ENCODE measurements at places on chromosomes 3 and 15.
A peak's percentile ranks its signal among the peaks of the same experiment; 100 is the strongest.

DNA sequence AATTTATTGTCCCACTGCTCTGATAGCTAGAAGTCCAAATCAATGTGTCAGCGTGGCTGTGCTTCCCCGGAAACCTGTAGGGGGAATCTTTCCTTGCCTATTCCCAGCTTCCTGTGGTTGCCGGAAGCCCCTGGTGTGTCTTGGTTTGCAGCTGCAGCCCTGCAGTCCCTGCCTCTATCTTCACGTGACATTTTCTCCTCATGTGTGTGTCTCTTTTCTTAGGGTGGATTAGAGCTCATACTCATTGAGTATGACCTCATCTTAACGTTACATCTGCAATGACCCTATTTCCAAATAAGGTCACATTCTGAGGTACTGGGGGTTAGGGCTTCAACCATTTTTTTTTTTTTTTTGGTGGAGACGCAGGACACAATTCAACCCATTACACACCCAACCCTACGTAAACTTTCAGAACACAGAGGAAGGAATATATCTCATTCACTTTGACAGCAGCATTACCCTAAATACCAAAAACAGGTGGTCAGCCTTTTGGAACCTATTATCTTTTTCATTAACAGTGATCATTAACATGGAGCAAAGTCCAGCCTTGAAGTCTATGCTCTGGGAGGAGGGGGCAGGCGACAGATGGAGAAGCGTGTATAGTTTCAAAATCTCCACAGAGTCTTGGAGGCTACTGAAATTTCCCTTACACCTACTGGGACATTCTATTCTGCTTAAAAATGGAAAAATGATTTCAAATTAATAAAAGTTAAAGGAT lies 88.6 kb downstream of the RYK start:
- no peak for DNase-seq

- DNase-seq = no peak
Observed at GRCh38 chr15:93164409-93164808, 75.4 kb upstream of the RGMA start.

- DNase-seq = no peak
Observed at GRCh38 chr15:101013769-101014675, 94.9 kb downstream of the LRRK1 start.

DNA sequence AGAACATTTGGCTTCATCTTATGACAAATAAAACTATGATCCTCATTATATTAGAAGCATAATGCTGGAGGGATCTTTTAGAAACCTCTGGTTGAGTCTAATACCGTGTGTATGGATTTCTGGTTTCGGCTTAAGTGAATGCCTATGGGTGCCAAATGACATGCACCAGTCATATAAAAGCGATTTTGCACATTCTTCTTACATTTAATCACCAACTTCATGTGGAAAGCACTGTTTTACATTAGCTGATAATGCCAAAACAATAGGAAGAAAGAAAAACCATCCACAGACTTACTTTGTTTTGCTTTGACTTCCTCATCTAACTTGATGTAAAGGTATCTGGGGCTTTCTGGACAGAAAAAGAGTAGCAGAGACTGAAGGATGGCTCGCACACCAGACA lies 20.9 kb downstream of the SLC2A2 start:
- no peak for DNase-seq

GRCh38 chr3:117916839-117917238 lies 1117.8 kb downstream of the IGSF11 start:
- no peak for DNase-seq

DNA sequence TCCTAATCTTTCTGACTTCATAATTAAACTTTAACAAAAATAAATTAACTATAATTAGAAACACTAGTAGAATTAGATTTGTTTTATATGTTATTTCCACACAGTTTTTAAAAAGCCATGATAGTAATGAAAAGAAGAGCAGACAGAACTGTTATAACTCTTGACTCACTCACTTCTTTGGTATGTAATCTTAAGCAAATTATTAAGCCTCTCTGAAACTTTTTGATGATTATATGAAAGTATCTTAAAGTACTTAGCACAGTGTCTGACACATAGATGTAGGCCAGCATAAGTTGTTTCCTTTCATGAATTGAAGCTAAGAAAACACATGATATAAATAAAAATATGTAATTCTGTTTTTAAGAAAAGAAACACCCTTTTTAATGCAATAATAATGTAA lies 123.6 kb upstream of the MLF1 start:
- no peak for DNase-seq

GRCh38 chr3:10558736-10559135 lies 53.4 kb upstream of the ATP2B2 start:
- no peak for DNase-seq

DNA sequence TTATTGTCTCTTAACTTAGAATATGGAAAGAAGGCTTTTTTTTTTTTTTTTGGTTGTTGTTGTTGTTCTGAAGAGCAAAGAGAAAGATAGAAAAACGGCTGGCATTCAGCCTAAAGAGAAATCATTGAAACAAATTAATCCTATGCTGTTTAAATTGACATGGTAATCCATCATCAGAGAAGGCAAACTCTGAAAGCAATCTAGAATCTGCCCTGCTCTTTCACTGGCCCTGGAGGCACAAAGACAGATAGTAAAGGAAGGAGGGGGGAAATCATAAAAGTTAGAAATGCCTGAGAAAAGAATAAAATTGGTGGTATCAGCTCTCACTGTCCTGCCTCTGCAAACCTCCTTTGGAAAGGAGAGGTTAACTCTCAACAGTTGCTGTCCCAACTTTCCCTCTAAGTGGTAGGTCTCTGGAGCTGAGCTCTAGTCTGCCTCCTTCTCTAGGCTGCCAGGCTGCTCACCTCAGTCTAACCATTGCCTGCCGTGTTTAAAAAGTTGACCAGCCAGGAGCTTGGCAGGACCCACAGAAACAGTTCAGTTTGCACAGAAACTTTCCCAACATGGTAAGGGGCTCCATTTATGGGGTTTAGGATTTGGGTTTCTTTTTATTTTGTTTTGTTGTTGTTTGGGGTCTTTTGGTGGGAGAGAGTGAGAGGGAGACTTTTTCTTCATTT lies 13.4 kb upstream of the NR2F2 start:
- DNase-seq = no peak

DNA sequence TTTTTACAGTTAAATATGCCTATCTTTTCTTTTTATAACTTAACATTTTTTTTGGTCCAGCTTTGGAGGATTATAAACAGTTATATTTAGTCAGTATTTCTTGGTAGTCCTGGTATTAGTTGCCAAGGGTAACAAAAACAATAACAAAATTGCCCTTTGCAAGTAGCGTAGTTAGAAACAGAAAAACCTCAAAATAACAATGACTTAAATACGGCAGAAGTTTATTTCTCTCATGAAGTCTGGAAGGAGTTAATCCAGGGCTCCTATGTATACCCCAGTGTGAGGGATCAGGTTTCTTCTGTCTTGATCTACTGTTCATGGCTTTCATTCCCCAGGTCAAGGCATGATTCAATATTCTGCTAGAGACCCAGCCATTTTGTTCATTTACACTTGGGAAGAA lies 14.1 kb upstream of the MYH15 start:
- DNase-seq = no peak

DNA sequence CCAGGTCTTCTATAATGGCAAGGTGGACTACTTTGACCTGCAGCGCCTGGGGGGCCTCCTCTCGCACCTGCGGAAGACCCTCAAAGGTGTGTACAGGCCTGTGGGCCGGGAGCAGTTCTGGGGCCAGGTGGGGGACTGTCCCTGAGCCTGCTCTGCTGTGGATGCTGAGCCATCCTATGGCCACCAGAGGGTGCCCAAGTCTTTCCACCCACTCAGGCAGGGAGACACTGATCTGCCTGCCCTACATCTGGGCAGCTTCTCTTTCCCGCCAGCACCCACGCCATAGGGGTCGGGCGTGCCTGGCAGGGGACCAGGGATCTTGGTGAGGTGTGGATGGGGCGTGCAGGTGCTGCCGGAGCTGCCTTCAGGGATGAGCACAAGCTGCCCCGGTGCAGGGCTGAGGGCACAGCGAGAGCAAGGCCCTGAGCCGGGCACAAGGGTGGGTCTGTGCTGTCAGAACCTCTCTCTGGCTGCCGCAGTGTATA lies 14.1 kb downstream of the RNF123 start:
- no peak for DNase-seq

DNA sequence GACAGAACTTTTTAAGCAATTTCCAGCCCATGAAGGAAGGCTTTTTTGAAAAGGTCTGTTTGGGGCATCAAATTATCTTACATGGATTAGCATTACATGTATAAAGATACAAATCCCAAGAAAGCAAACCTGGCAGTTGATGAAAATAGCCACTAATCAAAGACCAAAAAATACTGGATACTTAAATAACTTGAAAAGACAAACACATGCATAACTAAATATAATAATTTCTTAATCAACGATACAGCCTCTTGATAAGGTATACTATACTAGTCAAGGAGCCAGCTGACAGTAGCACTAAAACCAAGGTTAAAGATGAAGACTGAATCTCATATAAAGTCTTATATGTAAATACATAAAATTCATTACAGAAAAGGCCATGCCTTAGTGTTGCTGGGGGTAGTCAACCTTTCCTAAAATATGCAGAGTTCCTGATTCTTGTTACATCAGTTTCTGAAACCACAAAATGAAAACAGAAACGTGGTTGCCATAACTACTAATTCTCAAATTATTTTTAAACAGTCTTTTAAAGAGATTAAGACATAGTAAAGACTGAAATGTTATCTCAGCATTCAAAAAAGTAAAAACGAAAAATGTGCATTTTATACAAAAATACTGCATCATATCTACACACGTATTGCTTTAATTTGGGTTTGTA lies 2.0 kb downstream of the ANKRD28 start:
- DNase-seq = no peak

DNA sequence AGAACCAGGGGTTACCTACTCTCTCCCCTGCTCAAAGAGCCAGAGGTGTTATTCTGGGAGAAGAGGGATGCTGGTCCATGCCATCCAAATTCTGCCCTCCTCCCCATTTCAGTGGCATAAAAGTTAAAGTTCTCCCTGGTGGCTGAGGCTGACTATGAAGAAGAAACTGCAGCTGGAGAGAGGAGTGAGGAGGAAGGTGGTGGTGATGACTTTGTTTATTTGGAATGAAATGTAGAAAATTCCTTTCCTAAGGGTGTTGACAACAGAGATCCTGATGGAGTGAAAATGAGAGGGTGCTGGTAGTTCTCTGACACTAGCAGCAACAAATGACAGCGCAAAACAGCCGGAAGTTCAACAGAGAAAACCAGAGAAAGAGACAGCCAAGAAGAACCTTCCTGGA lies 100.4 kb downstream of the PCCB start:
- DNase-seq = no peak

DNA sequence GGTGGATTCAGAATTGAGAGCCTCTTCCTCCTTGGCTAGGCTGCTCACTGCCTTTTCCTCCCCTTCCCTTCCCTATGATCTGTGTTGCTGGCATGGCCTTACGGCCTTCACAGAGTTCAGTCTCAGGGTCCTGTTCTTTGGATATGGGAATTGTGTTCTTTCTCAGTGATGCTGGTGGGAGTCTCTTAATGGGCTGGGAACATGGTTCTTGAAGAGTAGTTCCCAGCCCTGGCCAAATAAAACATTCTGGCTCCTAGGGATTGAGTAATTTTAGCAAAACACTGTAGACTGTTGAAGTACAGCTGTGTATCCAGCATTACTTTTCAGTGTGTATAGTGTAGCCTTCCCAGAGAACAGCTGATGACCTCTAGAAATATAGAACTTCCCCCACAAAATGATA lies 22.6 kb upstream of the FILIP1L start:
- DNase-seq = peak; percentile 63

DNA sequence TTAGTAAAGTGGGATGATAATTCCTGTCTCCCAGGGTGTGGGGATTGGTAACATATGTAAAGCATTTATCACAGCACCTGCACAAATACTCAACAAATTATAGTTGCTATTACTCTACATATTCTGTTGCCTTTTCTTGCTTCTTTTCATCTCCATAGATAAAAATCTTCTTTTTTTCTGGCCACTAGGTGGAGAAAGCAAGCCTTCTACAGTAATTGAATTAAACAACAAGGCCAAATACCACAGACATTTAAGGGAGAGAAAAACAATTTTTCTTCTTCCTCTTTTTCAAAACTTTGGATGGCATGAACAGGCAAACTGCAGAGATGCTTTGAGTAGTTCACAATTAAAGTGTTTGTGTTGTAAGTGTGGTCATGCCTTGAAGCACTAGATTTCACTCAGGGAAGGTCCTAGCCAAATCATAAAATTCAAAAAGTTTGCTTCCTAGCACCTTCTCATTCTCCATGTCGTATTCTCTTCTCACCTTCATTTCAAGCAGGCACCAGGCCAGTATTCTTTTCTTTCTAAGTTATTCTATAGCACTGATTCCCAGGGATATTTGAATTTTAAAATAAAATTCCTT lies 493.4 kb upstream of the TGFBR2 start:
- DNase-seq = no peak

- no peak for DNase-seq
Observed at GRCh38 chr15:100869151-100869999, 10.3 kb upstream of the ALDH1A3 start.

DNA sequence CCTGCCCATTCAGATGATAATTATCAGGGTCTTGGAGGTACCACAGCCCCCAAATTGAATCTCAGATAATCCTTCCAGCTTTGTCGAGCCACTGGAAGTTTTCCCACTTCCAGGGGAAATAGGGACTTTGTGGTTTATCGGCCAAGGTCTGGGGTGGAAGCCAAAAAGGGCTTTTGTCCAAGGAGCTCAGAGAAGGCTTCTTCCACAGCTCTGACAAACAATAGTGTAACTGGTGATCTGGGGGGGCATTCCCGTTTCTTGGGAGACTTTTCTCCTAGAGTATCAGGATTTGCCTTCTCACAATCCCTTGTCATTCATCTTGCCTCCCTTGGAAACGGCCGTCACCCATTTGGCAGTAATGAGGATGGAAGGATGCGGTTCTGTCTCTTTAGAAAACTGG lies 18.4 kb downstream of the SRGAP3 start:
- DNase-seq = no peak

DNA sequence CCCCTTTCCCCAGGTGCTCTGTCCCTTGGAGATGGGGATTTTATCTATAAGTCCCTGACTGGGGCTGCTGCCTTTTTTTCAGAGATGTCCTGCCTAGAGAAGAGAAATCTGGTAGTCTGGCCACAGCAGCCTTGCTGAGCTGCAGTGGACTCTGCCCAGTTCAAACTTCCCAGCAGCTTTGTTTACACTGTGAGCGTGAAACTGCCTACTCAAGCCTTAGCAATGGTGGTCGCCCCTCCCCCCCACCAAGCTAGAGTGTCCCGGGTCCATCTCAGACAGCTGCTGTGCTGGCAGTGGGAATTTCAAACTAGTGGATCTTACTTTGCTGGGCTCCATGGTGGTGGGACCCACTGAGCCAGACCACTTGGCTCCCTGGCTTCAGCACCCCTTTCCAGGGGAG lies 38.9 kb downstream of the TMEM266 start:
- no peak for DNase-seq

DNA sequence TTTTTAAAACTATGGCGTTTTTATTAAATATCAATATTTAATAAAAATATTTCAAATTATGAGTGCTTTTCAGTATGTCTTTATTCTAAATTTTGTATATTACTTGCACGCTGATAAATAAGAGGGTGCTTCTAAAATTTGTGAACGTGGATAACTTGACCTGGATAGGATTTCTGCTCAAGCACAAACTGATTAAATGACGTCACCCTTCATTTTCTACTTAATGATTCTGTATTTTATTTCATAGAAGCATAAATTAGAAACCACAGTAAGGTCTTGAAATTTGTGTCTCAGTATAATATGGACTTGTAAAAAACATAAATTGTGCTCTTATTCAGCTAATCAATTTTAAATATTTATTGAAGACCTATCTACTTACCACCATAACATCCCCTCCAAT lies 903.7 kb downstream of the ROBO2 start:
- DNase-seq = no peak

Measured in brain pericyte (primary cell).